ENCODE measurements at places on chromosomes 4 and X.

GRCh38 chr4:185470501-185471195 lies 885 bp downstream of the CCDC110 start:
- peak; percentile 55 for DNase-seq

DNA sequence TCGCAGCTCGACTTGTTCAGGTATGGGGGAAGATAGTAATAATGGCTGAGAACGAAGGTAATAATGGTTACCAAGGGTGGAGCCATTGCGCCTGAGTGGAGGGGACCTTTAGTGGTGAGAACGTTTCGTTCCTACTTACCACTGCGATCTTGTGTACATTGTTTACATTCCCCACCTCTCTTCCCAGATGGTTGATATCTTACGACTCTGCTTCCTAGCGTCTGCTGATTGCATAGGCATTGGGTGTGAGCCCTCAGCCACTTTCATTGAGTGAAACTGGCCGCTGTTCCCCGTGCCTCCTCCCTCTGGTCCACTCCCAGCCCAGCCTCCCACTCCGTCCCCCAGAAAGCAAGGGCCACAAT lies 850 bp downstream of the IGBP1 start:
- DNase-seq: peak; percentile 47

DNA sequence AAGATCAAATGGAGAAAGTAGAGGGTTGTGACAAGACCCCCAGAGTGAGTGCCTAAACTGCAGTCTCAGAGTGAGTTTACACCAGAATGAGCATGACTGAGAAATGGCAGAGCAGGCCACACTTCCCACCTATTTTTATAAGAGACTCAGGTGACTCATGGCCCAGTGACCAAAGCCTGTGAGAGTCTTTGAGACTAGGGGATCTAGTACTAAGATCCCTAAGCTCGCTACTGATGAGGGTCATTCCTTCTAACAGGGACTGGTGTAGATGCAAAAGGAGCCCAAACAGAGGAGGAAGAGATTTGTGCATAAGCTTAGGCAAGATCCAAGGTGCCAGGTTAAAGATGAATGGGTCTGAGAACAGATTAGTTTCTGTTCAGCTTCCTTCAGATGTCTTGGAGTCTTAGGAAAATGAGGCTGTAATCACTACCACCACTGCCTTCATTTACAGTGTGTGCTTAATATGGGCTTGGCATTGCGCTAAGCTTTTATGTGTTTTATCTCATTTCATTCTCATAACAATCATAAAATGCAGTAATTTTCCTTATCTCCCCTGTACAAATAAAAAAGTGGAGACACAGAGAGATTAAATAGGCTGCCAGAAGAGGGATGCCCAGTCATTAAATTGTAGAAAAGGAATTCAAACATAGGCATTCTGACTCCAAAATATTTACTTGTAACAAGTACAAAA lies 62.8 kb downstream of the RWDD4 start:
- DNase-seq: no peak

GRCh38 chr4:173990126-173990868 lies 293.2 kb downstream of the FBXO8 start:
- DNase-seq: no peak

GRCh38 chr4:88807499-88807898 lies 109.9 kb upstream of the NAP1L5 start:
- no peak for DNase-seq

- DNase-seq: no peak
These were observed 1.3 kb downstream of the CASP3 start for GRCh38 chr4:184648054-184648312.

DNA sequence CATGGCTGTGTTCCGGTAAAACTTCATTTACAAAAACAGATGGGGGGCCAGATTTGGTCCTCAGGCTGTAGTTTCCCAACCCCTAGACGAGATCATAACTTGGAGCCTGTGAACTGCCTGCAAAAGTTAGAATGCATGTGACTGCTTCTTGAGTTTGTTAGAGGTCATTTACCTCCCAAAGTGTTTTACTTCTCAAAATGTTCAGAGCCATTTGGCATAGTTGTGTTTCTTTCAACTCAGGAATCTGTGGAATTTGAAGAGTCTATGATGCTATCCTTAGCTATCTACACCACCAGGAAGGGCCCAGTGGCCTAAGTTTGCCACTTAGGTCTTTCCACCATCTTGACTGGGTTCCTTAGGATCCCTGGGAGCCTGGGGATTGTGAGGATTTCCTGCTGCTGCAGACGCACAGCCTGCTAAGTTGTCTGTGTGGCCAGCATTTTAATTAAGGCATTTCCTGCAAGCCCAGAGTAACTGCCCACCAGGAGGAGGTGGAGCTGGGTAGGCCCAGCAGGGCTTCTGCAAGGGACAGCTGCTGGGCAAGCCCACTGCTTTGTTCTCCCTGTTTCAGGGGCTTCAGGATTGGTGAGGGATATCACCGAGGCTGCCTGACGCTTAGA lies 53.1 kb downstream of the CCNI start:
- DNase-seq: no peak

GRCh38 chrX:24468245-24468644 lies 3.2 kb downstream of the PDK3 start:
- DNase-seq: no peak

GRCh38 chr4:10753336-10753735 lies 68.8 kb upstream of the CLNK start:
- no peak for DNase-seq

GRCh38 chr4:40490481-40490880 lies 139.2 kb downstream of the RBM47 start:
- no peak for DNase-seq

DNA sequence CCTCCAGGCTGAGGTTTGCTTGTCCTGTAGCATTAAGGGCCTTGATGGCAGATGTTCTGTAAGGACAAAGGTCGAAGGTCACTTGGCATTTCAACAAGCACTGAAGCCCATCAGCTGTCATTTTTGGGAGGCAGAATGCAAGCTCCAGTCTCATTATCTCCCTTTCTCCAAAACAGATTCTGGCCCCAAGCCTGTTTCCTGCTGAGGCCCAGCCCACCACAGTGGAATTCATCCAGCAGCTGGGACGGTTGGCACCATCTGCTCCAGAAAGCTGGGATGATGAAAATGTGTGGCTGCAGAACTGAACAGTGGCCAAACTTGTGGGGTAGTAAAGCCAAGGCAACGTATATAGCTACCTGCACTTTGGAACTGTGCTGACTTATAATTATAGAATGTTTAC lies 17.7 kb upstream of the PPEF2 start:
- no peak for DNase-seq

DNA sequence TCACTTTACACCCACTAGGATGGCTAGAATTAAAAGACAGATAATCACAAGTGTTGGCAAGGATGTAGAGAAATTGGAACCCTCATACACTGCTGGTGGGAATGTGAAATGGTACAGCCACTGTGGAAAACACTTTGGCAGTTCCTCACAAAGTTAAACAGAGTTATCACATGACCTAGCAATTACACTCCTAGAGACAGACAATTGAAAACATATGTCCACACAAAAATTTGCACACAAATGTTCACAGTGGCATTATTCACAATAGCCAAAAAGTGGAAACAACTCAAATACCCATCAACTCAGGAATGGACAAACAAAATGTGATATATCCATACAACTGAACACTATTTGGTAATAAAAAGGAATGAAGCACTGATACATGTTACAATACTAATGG lies 5.7 kb downstream of the ZNF280C start:
- no peak for DNase-seq

DNA sequence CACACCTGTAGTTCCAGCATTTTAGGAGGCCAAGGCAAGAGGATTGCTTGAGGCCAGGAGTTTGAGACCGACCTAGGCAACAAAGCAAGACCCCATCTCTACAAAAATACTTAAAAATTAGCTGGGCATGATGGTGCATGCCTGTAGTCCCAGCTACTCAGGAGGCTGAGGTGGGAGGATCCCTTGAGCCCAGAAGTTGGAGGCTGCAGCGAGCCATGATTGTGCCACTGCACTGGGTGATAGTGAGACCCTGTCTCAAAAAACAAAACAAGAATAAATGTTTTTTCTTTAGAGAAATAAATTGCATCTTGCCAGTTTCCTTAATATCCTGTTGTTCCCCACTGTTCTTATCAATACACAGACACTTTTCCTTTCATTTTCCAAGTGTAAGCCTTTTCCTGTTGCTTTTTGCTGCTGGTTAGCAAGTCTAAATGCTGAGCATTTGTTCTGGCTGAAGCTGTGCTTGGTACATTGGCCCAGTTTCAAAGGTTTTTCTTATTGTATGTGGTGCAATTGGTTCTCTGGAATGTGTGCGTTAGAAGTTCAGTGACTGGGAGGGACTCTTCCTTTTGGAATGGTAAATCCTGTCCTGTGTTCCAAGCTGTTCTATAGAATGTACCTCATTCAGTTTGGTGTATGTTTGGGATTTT lies 98.2 kb downstream of the AFF1 start:
- DNase-seq: no peak

- peak; percentile 42 for DNase-seq
These were observed 80.8 kb downstream of the AWAT2 start for GRCh38 chrX:69968950-69969349.

- peak; percentile 13 for DNase-seq
These were observed 144.4 kb downstream of the GLRA2 start for GRCh38 chrX:14673764-14674163.

DNA sequence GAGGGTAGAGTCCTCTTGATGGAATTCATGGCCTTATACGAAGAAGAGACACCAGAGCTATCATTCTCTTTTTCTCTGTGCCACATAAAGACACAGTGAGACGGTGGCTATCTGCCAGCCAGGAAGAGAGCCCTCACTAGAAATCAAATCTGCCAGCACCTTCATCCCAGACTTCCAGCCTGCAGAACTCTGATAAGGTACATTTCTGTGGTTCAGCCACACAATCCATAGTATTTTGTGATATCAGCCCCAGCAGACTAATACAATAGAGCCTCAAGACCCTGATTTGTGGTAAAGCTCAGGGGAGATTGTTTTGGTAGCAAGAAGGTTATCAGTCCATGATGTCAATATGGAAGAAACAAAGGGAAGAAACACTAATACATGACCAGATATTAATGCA lies 1213.2 kb downstream of the NLGN4X start:
- DNase-seq: no peak

DNA sequence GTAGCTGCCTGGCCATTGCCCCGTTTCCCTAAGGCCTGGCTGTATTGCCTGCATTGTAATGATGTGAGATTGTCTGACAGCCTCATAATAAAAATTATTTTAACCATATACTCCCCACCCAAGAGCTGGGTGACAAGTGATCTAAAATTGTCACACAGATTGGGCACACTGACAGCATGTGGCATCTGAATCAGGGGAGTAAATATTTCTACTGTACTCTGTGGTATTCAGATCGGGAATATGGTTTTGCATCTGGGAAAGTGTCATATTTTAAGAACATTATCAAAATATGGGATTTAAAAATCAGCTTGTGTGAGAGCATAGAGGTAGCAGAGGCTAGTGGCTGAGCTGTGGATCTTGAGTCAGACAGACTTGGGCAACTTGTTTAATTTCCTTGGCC lies 135.8 kb upstream of the PDLIM3 start:
- no peak for DNase-seq

GRCh38 chr4:125780747-125781146 lies 466.0 kb downstream of the FAT4 start:
- DNase-seq: no peak

- no peak for DNase-seq
These were observed 63.4 kb upstream of the MAGEB2 start for GRCh38 chrX:30151964-30152363.
